ENCODE measurements at places on chromosomes 3 and 15.

GRCh38 chr3:30770387-30770786 is 124.1 kb downstream of the GADL1 start:
- DNase-seq = no peak

GRCh38 chr3:105837143-105837740 is 31.6 kb downstream of the CBLB start:
- DNase-seq = no peak

DNA sequence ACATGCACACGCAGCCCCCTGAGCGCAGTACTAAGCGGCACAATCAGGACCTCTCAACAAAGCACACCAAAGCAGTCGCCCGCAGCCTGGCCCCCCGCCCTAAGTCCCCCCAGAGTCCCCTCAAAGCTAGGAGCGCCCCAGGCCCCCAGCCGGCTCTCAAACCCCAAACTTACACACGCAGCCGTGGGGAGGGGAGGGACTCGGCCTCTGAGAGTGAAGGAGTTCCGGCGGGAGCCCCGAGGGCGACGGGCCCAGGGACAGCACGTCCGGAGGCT is 5.5 kb downstream of the GATA2 start:
- DNase-seq = no peak

GRCh38 chr3:52880047-52880446 is 17.3 kb downstream of the STIMATE start:
- DNase-seq = no peak

DNA sequence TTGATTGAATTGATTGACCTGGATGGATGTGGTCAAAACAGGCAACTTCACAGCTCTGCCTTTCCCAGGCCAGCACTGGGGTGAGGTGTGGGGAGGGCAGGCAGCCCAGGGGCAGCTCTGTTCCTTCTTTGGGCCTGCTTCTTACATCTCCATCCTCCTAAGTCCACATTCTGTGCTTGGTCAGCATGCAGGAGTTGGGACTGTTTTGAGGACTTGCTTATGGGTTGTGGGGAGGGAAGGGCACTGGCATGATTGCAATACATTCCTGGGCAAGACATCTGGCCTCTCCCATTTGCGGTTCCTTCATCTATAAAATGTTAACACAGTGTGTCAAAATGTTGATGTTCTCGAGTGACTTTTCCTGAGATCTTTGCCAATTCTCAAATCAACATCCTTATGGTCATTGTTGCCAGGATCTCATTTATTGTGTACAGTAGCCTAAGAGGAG is 84.1 kb downstream of the ST6GAL1 start:
- DNase-seq = no peak

- DNase-seq = peak; percentile 48
Observed at GRCh38 chr15:75452865-75453702, 1.6 kb upstream of the SIN3A start.

DNA sequence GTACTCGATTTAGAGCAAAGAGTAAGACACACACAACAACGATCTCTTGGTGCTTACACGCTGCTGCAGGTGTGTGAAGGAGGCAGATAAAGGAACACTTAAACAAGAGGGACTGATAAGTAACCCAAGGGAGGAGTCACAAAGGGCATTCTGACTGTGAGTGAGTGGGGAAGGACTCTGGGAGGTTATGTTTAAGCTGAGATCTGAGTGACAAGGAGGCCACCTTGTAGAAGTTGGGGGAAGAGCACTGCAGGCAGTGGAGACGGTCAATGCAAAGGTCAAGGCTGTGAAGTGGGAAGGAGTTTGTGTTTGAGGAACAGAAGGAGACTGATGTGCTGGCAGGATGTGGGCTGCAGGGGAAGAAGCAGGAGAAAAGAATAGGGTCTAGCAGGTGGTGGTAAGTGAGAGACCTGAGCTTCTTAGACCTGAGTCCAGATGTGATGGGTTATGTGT is 63.1 kb downstream of the LPP start:
- DNase-seq = no peak

GRCh38 chr15:68034081-68034480 is 20.0 kb upstream of the PIAS1 start:
- no peak for DNase-seq
